ENCODE measurements at places on chromosomes 7 and 10.

GRCh38 chr10:70546584-70546983 lies 56.0 kb downstream of the PRF1 start:
- no peak for DNase-seq

DNA sequence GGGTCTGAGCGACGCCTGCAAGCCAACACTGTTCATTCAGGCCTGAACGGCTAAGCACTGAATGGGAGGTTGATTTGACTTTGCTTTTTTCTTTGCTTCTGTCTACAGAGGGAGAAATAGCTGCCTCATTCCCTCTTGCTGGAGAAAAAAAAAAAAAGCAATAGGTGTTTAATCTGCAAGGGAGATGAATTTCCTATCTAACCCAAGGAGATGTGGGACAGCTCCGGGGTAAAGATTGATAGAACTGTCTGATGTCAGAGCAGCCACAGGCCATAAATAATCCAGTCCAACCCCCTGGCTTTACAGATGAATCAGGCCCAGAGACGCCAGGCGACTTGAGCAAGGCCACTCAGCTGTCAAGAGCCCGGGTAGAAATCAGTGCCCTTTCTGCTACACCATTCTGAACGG lies 168.0 kb downstream of the ARHGAP12 start:
- DNase-seq, result no peak

DNA sequence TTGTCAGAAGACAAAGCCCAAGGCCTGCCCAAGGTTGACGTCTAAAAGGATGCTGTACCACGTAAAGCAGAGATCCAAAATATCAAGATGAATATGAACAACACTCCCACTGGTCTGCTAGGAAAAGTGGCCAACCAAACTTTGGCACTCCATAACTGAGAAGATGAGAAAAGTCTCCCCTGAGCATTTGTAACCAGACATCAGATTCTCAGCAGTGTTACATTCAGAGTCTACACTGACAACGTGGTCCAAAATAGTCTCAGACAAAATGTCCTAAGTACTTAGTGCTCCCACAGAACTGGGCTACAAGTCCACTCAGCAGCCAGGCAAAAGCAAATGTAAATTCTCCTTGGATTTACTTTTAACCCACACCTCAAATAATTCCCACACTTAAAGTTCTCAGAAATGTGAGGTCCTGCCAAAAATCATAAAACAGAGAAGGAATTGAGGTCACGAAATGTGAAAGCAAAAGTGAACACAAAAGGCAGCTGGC lies 185.1 kb upstream of the NOBOX start:
- no peak for DNase-seq

- no peak for DNase-seq
Observed at GRCh38 chr10:111200505-111201186, 123.8 kb downstream of the ADRA2A start.

DNA sequence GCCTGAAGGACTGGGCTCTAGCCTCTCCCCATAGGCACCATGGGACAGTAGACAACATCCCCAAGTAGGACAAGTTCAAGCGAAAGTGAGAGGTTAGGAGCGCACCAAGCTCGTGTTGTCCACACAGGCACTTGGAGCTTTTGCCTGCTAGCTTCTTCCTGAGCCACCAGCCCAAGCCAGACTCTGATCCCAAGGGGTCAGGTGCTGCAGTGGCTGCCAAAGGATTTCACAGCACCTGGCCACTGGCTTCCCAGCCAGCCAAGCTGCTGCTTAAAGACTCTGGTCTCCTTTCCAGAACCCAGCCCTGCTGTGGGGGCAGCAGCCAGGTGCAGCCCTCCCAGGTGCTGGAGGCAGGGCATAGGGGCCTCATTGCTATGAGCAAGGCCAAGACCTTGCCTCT lies 33.0 kb upstream of the UNC5B start:
- DNase-seq, result no peak

DNA sequence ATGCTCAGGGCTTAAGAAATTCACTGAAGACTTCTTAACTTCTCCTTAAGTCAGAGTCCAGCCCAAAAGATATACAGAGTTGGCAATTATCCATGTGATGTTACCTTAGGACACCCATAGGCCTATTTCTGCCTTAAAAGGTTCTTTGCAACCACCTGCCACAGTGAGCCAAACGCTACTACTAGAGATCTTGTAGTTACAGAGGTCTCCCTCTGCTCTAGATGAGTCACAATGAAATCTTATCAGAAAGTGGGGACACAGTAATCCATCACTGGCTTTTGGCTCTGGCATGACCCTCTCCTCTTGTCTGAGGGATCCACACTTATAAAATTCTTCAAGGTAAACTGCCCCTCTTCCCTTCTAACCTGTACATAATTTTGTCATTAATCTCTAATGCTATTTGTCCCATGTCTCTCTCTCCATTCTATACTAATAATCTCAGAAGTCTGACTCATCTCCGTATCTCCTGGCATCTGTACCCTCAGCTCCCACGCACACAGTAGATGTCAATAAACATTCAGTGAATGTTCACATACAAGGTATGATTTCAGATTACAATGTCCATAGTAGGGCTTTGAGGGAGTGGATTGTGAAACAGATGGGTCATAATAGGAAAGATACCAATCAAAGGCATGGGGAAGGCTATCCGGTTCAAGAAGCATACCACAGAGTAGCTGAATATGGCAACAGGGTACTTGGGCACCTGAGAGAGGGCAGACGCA lies 112.1 kb downstream of the SGMS1 start:
- no peak for DNase-seq

- no peak for DNase-seq
Observed at GRCh38 chr7:106317971-106318370, 33.2 kb upstream of the NAMPT start.

GRCh38 chr10:52464368-52465124 lies 150.5 kb downstream of the DKK1 start:
- DNase-seq, result no peak

DNA sequence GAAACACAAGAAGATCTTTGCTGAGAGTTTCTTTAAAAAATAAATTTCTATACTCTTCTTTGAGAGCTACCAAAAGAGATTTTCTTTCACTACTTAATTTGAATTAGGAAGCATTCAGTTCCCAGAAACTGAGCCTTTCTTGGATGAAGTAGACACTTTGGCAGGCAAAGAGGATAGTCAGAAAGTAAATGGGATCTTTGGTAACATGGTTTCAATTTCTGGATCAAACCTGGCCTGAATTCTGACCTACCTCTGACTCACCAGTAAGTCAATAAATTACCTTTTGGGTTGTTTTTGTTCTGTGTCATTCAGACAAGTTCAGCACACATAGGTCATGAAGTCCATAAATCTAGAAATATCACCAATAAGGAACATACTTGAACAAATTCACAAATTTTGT lies 26.8 kb upstream of the CABCOCO1 start:
- no peak for DNase-seq

DNA sequence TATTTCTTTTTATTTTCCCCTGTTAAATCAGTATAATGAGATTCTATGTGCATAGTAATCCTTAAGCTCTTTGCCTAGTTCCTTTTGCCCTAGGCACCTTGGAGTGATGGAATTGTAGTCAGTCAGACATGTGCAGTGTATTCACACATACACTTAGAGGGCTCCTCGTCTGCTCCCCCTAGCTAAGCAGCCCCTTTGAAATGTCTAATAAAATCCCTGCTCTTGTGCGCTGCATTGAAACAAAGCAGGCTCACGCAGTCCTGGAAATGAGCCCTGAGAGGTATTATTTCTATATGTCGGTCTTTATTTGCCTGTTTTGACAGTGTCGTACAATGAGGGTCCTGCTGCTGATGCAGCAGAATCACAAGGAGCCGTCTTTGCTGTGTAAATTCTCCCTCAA lies 258.7 kb downstream of the AUTS2 start:
- no peak for DNase-seq

DNA sequence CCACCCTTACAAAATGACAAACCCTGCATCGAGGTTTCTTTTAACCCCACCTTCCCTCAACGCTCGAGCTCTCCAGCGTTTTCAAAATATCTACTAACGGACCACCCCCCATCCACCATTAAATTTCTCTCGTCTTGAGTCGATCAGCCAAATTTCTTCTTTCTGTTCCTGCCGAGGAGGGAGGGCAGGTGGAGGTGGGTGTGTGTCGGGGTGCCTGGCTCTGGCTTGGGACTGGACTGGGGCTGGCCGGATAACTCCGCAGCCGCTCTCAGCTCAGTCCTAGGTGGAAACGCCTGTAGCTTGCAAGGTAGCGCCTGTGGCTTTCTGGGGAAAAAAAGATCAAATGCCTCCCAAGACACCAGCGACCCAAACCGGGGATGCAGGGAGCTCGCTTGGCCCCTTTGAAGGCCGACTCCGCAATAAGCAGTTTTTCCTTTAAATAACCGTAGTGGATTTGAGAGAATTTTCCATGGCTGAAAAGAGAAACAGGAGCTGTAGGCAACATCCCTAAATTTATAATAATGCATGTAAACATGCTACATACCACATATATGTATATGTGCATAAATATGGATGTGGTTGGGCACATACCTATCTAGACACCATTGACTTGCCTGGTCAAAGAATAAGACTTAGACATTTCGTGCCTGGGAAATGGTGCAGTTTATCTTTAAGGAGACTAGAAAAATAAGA lies 1.9 kb upstream of the TMEM178B start:
- DNase-seq, result no peak

DNA sequence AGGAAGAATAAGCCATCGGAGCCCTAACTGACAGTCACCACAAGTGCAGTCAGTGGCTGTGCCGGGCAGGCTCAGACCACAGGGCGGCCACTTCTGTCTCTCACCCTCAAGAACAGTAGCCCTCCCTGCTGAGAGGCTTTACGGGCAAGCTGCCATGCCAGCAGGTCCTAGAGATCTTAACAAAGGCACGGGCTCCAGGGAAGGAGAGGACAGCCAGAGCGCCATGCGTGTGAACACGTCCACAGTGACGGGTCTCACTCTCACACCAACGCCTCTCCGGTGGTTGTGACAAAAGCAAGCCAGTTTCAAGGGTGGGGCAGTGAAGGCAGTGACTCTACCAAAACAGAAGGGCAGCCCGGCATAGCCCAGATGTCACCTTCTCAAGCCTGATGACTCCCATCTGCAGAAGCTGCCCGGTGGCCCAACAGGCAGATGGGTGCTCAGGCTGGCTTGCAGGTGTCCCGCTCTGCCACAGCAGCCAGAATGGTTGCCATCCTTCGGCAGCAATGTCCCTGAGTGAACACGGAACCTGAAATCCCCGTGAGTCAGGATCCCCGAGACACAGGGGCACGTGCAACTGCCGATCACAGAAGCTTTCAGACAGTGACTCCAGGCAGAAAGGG lies 102.0 kb downstream of the FAM53B start:
- no peak for DNase-seq

- DNase-seq, result no peak
Observed at GRCh38 chr7:28149291-28150101, 31.1 kb downstream of the JAZF1 start.

DNA sequence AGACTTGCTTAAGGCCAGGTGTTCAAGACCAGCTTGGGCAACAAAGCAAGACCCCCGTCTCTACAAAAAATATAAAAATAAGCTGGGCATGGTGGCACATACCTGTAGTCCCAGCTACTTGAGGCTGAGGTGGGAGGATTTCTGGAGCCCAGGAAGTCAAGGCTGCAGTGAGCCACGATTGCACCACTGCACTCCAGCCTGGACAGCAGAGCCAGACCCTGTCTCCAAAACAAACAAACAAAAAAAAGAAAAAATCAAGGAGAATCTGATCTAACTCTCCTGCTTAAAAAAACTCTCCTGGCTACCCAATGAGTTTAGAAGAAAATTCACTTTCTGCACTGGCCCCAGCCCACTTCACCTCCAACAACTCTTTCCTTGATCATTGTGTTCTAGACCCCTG lies 1.9 kb upstream of the KPNA7 start:
- no peak for DNase-seq

GRCh38 chr7:29811586-29811985 lies 5.3 kb downstream of the WIPF3 start:
- DNase-seq, result no peak

DNA sequence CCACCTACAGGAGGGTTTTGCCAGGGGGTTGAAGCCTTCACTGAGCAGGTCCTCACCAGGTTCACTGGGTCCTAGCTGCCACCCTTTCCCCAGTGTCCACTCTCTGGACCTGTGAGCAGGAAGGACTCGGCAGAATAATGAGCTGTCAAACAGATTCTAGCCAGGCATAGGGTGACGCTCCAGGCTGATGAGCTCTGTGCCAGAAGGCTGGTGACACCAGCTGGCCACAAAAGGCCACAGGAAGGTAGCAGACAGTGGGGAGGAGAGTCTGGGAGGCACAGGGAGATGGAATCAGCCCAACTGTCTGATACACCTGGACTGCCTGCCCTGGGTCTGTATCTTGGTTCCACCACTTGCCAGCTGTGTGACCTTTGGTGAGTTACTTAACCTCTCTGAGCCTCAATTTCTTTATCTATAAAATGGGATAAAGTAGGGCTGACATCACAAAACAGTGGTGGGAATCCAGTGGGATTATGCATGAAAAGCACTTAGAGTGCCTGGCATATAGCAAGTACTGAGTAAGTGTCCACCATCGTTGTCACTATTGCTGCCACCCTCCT lies 26.7 kb upstream of the NDST2 start:
- DNase-seq, result no peak

GRCh38 chr7:142250705-142251104 lies 7.2 kb downstream of the PRSS58 start:
- DNase-seq, result no peak

DNA sequence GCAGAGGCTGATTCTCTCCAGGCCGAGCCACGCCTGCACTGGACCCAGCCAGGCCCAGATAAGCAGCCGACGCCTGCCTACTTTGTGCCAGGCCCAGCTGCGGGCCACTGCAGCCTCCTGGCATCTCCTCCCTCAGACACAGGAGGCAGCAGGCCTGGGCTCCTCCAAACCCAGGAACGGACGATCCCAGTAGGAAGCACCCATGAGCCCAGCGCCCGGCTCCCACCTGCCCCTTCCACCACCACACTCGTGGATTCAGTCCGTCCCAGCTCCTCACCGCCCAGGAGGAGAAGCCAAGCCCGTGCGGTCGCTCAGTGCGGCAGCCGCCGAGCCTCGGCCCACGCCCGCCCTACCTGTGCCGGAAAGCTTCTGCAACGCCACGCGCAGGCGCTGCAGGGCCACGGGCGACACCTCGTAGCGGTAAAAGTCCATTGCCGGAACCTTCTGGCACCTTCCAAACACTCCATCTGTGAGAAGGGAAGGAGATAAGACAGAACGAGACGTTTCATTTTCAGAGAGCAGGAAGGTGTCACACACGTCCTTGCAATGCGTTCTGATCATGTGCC lies 271.1 kb downstream of the PTPRN2 start:
- DNase-seq, result no peak

GRCh38 chr10:69089638-69090599 lies 2.0 kb downstream of the SRGN start:
- peak; percentile 76 for DNase-seq

DNA sequence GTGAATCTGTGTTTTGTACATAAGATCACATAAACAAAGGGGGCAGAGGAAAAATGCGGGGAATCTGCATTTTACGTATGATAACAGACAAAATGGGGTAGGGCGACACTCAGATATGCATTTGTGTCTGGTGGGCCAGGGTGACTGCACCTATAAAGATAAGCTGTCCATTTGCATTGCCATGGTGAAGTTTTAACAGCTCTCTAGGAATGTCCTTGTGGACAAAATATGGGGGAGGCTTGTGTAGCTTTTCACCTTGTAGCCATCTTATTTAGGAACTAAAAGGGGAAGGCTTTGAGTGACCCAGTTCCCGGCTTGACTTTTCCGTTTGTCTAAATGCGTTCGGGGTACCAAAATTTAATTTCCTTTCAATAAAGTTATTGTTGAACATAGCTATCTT lies 92.4 kb upstream of the AGBL3 start:
- DNase-seq, result no peak

GRCh38 chr7:34036051-34036920 lies 130.9 kb downstream of the BMPER start:
- DNase-seq, result no peak
